CD4-positive, alpha-beta T cell treated with Interleukin-17A for 4 hours (primary cell): ENCODE measurements at places on chromosomes 2 and 18.

DNA sequence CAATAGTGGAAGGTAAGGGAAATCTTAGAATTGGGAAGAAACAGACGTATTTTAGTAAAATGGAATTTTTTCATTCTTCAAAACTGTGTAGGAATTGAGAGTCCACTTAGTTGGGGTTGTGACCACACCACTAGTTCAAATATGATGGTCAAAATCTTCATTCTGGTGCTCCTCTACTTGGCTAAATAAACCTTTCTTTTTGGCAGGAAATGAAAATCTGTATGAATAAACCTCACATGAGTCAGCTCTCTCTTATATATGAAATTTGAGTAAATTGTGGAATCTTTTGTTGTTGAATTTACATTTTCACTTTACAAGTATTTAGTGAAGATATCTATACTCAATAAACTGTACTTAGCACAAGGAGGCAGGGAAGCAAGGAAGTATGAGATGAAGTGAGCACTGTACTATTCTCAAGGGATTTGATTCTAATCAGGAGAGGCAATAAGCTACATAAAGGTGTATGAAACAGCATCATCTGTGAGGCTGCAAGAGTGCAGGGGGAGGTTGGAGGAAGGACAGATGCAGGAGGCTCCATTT lies 20.5 kb downstream of the IL18R1 start:
- no peak for DNase-seq

GRCh38 chr18:77181950-77182707 lies 49.5 kb upstream of the MBP start:
- no peak for DNase-seq

- DNase-seq, result no peak
These were observed 93.6 kb downstream of the SH3BP4 start for GRCh38 chr2:235045336-235045972.

DNA sequence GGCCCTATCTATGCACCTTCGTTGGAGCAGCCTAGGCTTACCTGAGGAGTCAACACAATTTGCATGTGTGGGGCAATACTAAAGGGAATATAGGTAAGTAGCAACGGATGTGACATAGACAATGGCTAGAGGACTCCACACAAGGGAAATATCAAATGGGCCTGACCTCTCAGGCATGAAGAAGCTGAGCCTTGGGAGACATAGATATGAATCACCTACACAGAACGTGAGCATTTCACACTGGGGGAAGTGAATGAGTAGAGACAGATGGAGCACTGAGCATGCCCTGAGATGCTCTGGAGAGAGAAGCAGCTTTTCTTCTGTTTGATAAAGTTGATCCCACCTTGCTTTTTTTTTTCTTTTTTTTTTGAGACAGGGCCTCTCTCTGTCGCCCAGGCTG lies 97.9 kb downstream of the ATL2 start:
- DNase-seq, result no peak

GRCh38 chr2:9179572-9180201 lies 26.9 kb upstream of the ASAP2 start:
- no peak for DNase-seq

- peak; percentile 56 for DNase-seq
These were observed 18.5 kb upstream of the CCDC93 start for GRCh38 chr2:118032169-118033013.

DNA sequence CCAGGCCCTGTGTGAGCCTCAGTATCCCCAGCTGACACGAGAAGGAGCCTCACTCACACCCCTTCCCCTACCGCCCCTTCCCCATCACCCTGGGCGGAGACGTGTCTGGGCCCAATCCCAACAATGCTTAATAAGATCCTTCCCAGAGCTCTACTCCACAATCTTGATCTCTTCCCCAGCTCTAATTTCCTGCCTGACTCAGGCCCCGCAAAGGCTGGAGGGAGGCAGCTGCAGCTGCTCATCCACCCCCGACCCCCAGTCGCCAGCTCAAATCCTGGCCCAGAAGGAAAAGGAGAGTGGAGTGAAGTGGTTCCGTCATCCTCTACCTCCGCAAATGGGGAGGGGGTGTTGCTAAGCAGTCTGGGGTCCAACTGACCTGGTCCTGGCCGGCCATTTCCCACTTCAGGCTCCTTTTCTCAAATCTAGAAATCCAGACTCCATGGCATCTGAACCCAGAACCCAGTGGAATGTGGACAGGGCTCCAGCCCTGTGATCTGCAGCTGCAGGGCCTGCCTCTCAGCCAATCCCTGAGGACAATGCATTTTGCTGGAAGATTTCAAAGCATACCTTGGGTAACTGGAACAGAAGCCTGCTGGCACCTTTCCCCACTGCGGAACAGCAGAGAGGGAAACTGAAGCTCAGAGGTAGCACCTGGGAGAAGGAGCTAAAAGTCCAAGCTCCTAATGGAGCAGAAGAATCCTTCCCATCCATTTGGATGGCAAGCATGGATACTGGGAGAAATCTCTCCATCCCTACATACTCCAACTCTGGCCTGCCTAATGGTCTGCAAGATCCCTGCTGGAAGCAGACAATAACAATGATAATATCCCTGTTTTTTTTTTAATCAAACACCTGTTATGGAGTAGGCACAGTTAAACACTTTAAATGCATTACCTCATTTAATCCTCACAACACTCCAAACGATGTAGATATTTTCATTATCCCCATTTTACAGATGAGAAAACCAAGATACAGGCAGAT lies 5.6 kb upstream of the TNS1 start:
- DNase-seq, result no peak

GRCh38 chr2:241062389-241063092 lies 39.5 kb downstream of the MTERF4 start:
- no peak for DNase-seq

DNA sequence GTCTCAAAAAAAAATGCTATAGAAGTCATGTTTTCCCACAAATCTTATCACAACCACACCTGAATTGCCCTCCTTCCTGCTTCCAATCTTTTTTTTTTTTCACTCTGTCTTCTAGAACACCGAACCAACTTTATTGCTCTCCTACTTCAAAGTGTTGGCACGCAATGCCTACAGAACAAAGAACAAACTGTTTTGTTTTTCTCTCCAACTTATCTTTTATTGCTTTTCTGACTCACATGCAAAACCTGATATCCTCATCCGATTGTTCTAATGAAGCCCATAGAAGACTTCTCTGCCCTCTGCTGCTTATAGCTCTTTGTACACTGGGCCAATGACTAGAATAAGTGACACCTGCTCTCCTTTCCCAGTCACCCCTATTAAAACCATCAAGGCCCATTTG lies 602.8 kb downstream of the EPHA4 start:
- no peak for DNase-seq

DNA sequence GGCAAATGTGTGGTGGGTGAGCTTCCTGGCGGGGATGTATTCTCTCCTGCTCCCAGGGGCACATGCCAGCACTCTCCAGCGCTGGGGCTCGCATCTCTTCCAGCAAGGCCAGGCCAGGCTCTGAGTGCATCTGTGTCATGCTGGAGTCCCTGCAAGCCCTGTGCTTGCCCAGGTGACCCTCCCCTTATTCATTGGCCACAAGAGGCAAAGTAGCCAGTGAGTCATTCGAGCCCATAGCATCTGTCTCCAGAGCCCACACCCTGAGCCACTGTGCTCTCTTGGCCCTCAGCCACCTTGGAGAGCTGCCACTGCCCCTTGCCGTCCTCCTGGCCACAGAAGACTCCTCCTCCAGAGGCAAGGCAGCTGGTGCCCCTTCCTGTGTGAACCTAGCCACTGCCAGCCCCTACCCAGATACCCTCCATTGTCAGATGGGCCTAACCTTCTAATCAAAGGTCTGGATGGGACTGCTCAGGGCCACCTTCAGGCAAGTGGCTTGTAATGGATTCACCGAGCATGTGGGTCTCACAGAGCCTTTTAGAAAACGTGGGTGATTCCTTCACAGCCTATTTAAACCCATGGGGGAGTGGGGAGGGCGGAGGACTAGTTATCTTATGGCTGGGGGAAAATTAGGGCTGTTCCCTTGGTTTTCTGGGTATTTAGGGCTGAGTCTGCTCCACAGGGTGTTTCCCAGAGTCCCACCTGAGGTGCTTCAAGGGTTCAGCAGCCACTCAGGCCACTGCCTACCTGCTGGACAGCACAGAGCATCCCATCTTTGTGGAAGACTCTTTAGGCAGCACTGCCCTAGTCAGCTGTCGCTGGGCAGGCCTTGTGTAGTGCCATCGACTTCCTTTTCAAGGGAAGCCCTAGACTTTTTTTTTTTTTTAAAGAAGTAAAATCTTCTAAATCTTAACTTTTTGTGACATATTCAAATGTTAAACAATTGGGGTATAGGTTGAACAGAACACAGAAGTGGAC lies 137.4 kb downstream of the ACOXL start:
- DNase-seq, result no peak

- no peak for DNase-seq
These were observed 85.0 kb downstream of the PTH2R start for GRCh38 chr2:208491641-208492040.

DNA sequence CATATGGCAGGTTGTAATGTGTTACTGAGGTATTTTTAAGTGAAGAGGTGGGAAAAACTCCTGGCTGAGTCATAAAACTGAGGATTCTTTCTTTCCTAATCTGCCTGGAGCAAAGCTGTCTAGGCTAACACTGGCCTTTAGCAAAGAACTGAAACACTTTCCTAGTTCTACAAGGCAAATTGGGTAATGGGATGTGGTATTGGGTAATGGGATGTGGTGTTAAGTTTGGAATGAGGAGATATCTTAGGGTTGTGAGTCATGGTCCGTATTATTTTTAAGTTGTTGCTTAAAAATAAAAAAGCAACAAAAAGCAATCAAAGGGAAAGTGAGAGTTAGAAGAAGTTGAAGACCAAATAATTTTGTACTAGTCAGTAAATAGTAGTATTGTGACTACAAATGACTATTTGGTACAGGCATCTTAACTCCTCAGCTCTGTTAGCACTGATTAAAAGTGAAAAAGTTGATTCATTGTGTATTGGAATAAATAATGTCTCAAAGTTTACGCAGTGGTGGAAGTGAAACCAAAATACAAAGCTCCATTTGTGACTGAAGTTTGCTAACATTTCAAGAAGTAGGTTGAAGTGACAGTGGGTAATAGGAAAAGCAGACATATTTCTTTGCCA lies 216.8 kb downstream of the CAMKMT start:
- DNase-seq, result no peak

DNA sequence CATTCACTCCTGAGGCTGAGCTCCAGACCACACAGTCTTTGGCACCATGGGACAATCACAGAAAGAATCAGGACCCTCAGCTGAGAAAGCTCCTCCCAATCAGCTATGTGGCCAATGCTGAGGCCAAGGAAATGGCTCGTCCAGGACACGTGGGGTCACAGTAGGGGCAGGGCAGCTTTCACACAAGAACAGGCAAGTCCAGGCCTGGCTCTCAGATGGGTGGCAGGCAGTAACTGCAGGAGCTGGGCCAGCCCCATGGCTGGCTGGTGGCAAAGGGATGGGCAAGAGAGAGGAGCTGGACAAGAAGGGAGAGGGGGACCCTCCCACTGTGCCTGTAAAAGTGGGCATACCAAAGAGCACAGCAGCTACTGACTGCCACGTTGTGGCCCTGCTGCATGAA lies 12.2 kb upstream of the EDAR start:
- DNase-seq, result no peak

DNA sequence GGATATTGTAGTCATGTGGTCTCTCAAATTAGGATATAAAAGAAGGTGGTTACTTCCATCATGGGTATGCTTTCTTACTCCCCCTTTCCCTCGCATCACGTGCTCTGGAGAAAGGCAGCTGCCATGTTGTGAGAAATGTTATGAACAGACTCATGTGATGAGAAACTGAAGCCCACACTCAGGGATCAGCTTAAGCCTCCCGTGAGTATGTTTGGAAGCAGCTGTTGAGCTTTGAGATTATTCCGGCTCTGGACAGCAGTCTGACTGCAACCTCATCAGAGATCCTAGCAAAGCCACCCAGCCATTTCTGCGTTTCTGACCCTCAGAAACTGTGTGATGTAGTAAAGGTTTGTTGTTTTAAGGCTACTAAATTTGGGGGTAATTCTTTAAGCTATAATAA lies 700.1 kb downstream of the ADCYAP1 start:
- DNase-seq, result no peak

- no peak for DNase-seq
These were observed 219.4 kb downstream of the MREG start for GRCh38 chr2:215793747-215794595.

DNA sequence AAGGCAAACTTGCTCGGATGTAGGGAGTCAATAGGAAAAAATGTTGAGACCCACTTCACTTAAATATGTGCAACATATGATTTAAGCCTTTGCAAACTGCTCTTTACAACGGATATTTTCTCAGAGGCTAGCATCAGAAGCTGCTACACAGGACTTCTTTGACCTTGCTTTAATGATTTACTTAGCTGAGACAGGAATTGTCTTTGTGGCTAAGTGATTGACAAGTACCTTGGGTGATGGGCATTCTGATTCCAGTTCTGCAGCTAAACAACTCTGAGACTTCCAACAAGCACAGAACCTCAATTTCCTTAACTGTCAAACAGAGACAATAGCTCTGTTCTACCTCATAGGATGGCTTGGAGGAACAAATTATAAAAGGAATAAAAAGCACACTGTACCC lies 150.2 kb downstream of the NCKAP5 start:
- DNase-seq, result no peak

GRCh38 chr2:191299010-191299409 lies 53.8 kb downstream of the MYO1B start:
- DNase-seq, result no peak

GRCh38 chr2:41950666-41950960 lies 97.2 kb upstream of the PKDCC start:
- DNase-seq, result no peak

- no peak for DNase-seq
These were observed 53.4 kb upstream of the SETBP1 start for GRCh38 chr18:44627280-44627679.

DNA sequence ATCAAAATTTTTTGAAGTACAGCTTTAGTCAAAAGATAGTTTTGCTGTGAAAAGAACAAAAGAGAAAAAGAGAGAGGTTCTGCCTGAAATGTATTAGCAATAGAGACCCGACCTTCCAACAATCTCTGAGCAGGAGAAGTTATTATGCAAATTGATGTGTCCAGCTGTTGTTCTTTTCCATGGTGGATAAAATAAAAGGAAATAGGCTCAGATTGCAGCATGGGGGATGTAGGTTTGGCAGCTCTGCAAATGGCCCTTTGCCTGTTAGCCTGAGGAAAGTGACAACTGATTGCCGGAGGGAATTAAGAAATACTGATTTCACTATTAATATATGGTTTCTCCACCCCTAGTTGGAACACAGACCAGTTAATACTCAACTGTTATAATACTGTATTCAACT lies 1283.2 kb upstream of the NXPH2 start:
- no peak for DNase-seq

- DNase-seq, result no peak
These were observed 82.5 kb downstream of the LIMS1 start for GRCh38 chr2:108616751-108617161.

DNA sequence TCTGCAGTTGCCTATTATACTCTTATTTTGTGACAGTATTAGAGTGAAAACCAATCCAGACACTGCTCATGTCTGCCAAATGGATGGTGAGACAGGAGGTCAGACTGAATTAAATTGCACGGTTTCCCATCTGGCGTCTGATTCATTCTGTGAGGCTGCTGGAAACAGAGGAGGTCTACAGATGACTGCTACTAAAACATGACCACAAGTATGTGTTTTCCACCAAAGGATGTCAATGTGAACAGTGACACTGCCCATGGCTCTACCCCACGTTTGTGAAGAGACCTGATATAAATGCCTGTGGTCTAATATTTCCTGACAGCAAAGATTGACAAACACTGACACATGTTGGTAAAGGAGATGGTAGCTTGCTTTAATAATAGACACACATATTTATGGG lies 104.3 kb upstream of the ST6GAL2 start:
- DNase-seq, result no peak

- no peak for DNase-seq
These were observed 60.6 kb downstream of the CCDC74A start for GRCh38 chr2:131588152-131588873.

GRCh38 chr18:26706911-26707351 lies 158.6 kb downstream of the AQP4 start:
- DNase-seq, result no peak

GRCh38 chr2:219985017-219985416 lies 357.6 kb downstream of the SLC4A3 start:
- no peak for DNase-seq
